Adrenal gland (tissue), 19 donors: ENCODE measurements at places on chromosomes 13 and 19. TPM values are rescaled to one million over a fixed set of nuclear protein-coding genes. Genes with fewer than 3 reads are reported as not detected.

Gene CD37
- 0.61 TPM for total RNA-seq

Gene ACP5
- 9.8 TPM for total RNA-seq

Gene VSTM1
- total RNA-seq: not detected

Gene GNA15
- total RNA-seq: 10.9 TPM

Gene LRRC4B
- 1.5 TPM for total RNA-seq

Gene CEBPG
- total RNA-seq: 8.9 TPM

Gene ATP11A
- total RNA-seq: 54.5 TPM

Gene B3GNT8
- 1.7 TPM for total RNA-seq

Gene BCL3
- total RNA-seq: 47.6 TPM

Gene PALM
- 39.3 TPM for total RNA-seq

Gene EBI3
- 6.7 TPM for total RNA-seq

Gene PPM1N
- total RNA-seq: 1.4 TPM

Gene CYP2A6
- total RNA-seq: 0.84 TPM

Gene CGB8
- not detected for total RNA-seq

Gene ACP7
- not detected for total RNA-seq

Gene ZNF583
- 11.0 TPM for total RNA-seq

Gene CADM4
- total RNA-seq: 24.6 TPM

Gene ZNF470
- 6.6 TPM for total RNA-seq

Gene COL4A1
- 261 TPM for total RNA-seq

Gene VSTM2B
- total RNA-seq: not detected

Gene APBA3
- total RNA-seq: 19.7 TPM

Gene TUBA3C
- not detected for total RNA-seq

Gene NCLN
- 193 TPM for total RNA-seq

Gene ZNF850
- 4.1 TPM for total RNA-seq

Gene ZIC5
- not detected for total RNA-seq

Gene TJP3
- not detected for total RNA-seq
